A549 treated with AZD2906 at 1 μM for 4 hours (cell line): ENCODE measurements at places on chromosomes 7 and 10. TPM values are rescaled to one million over a fixed set of nuclear protein-coding genes. Genes with fewer than 3 reads are reported as not detected.

The MMP21 gene
- 0.03 TPM in 1 of 5 replicates, not detected in the others for total RNA-seq

The FLNC gene
- 3.0 to 4.3 TPM (median 3.9 TPM) in 5 replicates for total RNA-seq

The PVRIG gene
- 0.05 TPM in 1 of 5 replicates, not detected in the others for total RNA-seq

The COL28A1 gene
- total RNA-seq: 0.42 to 1.1 TPM (median 0.57 TPM) in 5 replicates

The CREB5 gene
- total RNA-seq: 2.9 to 5.0 TPM (median 4.1 TPM) in 5 replicates

The STOX1 gene
- total RNA-seq: 0.56 to 0.83 TPM (median 0.61 TPM) in 5 replicates

The LIPM gene
- total RNA-seq: not detected in 5 replicates

The LIPJ gene
- total RNA-seq: not detected in 5 replicates
